ENCODE measurements at places on chromosomes 7 and 10. TPM values are rescaled to one million over a fixed set of nuclear protein-coding genes. Genes with fewer than 3 reads are reported as not detected.

- peak; percentile 46 for DNase-seq
These were observed 18.3 kb downstream of the FZD9 start for GRCh38 chr7:73451780-73452398.

GRCh38 chr10:77305650-77306632, 331.7 kb downstream of the KCNMA1 start:
- DNase-seq, result no peak

The RPS24 gene
- 1,917 TPM for total RNA-seq

GRCh38 chr7:108623220-108623619, 53.5 kb downstream of the DNAJB9 start:
- DNase-seq, result no peak

DNA sequence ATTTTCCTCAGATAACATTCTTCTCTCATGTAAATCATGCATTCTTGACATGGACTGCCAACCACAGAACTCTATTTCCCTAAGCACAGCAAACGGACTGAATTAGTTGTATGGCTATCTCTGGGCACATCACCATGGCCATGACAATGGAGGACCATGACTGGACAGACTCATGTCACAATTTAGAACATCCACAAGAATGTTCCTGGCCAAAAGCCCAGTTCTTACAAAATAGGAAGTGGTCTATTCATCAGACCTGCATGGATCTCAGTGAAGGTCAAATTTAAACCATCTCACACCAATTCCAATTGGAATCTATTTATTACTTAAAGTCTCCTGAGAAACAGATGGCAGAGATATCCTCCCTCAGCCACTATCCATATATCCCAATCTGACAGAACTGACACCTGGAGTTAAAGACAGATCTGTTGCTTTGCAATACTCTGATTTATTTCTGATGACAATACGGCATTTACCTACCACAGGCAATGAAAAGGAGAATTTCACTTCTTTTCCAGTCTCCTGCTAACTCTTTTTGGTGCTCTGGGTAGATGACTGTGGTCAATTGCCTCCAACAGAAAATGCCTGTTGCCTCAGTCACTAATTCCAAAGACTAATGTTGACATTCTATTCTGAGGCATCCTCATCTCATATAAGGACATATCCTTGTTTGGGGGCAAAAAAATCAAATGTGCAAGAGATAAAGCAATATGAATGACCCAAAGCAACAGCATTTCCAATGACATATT, 254.8 kb downstream of the HTR7 start:
- peak; percentile 79 for DNase-seq

DNA sequence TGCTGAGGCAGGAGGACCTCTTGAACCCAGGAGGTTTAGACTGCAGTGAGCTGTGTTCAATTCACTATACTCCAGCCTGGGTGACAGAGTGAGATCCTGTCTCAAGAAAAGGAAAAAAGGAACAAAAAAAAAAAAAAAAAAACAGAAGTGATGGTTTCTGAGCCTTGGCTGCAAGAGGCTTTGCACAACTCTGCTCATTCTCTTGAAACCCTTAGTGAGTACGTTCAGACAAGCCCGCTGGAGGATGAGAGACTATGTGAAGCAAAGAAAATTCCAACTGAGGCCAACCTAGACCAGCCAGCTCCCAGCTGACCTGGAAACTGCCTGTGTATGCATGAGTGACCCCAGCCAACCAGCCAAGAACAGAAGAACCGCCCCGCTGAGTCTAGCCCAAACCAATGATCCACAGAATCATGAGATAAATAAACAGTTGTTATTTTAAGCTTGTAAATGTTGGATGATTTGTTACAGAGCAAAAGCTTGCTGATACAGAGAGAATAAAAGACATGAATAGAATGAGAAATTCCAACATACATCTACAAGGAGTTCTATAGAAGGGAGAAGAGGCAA, 50.6 kb upstream of the FZD9 start:
- DNase-seq, result no peak

The BTBD16 gene
- total RNA-seq, result not detected

- DNase-seq, result peak; percentile 72
These were observed 92.1 kb upstream of the CXCL12 start for GRCh38 chr10:44477046-44477425.

DNA sequence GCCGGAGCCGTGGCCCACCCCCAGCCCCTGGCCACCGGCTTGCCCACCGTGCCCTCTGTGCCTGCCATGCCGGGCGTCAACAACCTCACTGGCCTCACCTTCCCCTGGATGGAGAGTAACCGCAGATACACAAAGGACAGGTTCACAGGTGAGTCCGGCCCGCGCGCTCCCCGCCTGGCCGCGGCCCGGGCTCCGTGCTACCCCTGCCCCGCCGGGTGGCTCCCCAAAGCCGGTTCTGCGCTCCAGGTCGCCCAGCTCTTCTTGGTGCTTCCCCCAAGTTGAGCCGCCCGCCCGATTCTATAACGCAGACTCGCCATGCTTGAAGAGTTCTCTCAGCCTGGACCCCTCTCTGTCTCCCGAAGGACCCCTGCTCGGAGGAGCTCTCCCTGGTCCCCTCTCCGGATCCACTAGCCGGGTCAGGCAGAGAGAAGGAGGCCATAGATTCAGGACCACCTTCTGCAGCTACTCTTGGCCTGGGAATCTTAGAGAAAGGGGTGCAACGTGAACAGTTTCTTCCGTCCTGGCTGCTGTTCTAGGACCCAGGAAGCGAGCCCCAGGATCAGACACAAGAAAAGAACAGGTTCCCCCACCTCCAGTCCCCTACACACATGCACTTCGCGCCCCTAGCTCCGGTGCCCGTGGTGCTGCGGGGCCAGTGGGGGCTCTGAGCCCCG, 999 bp downstream of the TLX1 start:
- DNase-seq, result no peak

The ANKRD61 gene
- total RNA-seq, result 0.26 TPM

- DNase-seq, result no peak
These were observed 349.0 kb downstream of the TNS3 start for GRCh38 chr7:47232751-47233412.

GRCh38 chr7:45699015-45699309, 124.8 kb downstream of the ADCY1 start:
- DNase-seq, result no peak

GRCh38 chr7:121302214-121302745, 26.5 kb upstream of the WNT16 start:
- DNase-seq, result peak; percentile 82

DNA sequence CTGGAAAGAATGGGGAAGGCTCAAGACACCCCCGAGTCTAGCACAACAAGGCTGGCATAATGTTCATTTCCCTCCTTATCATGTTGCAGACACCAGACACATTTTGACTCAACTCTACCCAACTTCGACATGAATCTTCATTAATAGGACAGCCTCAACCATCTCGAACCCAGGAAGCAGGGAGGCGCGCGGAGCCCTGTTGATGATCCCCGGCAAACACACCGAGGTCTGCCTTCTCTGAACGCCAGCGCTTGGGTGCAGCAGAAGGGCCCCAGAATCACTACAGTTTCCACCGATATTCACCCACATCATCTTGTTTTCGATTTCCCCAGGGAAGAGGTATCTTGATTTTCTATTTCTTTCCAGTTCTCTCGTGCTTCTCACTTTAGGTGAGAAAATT, 563.6 kb downstream of the TCERG1L start:
- DNase-seq, result no peak

GRCh38 chr10:96074776-96075175, 31.4 kb downstream of the CCNJ start:
- DNase-seq, result no peak

Data from fibroblast of lung (primary cell).